ENCODE measurements at places on chromosomes 5 and 9.

GRCh38 chr5:155150012-155150411, 136.5 kb downstream of the KIF4B start:
- DNase-seq, result no peak

- DNase-seq, result no peak
Measured at GRCh38 chr5:73654171-73654811, 28.3 kb downstream of the ARHGEF28 start.

DNA sequence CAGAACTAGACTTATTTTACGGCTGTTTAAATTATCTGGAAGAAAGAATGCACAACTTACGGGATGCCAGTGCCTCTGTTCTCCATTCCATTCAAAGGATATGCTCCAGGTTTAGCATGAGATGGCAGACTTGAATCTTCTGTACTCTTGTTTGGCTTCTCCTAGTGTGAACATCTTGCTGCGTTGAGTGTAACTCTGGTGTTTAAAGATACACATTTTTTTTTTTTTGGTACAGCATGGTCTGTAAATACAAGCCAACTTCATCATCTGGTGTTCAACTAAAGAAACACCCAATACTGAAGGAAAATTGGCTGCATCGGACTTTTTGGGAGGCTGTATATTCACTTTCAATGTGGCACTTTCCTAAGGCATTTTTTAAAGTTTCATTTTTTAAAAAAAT, 7.4 kb upstream of the MIER3 start:
- no peak for DNase-seq

- DNase-seq, result peak; percentile 11
Measured at GRCh38 chr5:145574889-145575573, 260.1 kb downstream of the PRELID2 start.

DNA sequence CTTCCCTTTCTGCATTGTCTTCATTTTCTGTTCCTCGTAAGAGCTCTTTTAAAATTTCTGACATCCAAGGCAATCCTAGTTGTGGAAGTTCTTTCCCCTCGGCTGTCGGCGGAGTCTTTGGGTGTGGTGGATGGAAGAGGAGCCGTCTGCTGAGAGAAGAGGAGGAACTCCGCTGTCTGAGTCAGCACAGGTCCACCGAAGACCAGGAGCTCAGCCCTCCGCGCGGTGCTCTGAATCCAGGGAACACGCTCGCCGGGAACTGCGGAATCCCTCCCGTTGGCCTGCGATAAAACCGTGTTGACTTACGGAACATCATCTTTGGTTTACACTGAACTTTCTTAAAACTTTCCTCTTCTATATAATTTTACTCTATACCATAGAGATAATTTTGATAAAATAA, 100.7 kb upstream of the IRX4 start:
- no peak for DNase-seq

Measured in fibroblast of skin of right biceps (primary cell).